Renal cortical epithelial cell (primary cell): ENCODE measurements at places on chromosomes 5 and 9.

DNA sequence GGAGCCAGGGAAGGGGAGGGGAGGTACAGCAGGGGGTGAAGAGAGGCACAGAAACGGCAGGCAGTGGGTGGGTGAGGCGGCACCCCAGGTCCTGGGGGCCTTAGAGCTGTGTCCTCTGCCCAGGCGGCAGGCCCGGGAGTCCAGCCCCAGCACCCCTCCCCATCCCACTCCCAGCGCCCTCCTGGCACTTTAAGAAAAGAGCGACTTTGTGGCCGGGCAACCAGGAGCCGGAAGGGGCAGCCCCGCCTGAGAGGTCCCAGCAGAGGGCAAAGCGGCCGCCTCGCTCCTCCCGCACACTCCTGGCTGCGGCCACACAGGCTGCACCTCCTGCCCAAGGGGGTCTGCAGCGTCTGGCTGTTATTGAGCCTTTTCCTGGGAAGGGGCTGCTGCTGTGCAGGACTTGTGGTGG is 42.6 kb downstream of the NACC2 start:
- peak; percentile 47 for DNase-seq

DNA sequence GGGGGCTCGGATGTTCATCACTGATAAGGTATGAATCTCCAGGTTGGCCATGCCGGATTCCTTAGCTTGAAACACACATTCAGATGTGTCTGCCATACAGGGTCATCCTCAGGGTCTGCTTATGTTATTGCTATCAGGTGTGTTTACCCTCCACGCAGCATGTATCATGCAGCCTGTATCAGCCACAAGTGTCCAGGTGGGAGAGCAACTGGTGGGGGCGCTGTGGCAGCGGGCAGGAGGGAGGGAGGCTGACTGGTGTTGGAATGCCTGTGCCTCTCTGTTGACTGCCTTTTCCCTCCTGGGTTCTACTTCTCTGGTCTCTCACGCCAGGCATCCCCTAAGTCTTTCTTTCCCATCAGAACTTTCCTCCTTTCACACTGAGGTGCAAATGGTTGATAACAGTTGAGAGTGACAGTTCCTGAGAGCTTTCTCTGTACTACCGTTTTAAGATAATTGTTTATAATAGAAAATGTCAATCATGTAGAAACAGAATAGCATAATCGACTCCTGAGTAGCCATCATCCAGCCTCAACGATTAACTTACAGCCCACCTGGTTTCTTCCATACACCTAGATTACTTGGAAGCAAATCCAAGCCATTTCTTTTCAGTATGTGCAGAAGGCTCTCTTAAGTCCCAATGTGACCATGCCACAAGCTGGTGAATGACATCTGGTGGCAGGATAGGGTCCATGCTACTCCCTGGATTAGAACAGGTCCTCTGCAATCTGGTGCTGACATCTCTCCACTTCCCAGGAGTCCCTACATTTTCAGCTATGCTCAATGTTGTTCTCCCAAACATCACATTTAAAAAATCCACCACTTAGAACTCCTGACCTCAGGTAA is 86.6 kb downstream of the ACER2 start:
- no peak for DNase-seq

DNA sequence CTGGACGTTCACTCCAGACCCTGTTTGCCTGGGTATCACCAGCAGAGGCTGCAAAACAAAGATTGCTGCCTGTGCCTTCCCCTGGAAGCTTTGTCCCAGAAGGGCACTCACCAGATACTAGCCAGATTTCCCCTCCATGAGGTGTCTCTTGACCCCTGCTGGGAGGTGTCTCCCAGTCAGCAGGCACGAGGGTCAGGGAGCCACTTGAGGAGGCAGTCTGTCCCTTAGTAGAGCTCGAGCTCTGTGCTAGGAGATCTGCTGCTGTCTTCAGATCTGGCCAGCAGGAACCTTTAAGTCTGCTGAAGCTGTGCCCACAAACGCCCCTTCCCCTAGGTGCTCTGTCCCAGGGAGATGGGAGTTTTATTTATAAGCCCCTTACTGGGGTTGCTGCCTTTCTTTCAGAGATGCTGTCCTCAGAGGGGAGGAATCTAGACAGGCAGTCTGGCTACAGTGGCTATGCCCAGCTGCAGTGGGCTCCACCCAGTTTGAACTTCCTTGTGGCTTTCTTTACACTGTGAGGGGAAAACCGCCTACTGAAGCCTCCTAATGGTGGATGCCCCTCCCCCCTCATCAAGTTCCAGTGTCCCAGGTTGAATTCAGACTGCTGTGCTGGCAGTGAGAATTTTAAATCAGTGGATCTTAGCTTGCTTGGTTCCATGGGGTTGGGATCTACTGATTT is 253.9 kb downstream of the SPATA31D1 start:
- DNase-seq = no peak

GRCh38 chr9:36217256-36217968 is 26.7 kb downstream of the CLTA start:
- no peak for DNase-seq

DNA sequence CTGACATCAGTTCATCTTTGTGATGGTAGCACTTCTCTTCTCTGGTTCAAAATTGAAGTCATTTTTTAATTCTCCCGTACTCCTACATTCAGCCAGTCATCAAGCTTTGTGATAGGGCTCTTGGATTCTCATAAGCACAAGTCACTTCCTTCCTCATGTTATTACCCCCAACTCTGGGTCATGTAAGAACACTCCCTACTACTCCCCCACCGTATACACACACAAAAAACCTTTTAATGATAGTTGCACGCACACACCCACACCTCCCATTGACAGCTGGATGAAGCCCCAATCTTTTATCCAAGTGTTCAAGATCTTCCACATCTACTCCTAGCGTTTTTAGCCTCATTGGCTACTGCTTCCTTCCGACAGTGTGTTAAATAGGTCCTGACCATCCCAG is 16.8 kb downstream of the KDM3B start:
- no peak for DNase-seq

- no peak for DNase-seq
Measured at GRCh38 chr9:126325821-126326220, 808 bp upstream of the MVB12B start.

- no peak for DNase-seq
Measured at GRCh38 chr9:20903212-20903611, 128.2 kb downstream of the HACD4 start.

DNA sequence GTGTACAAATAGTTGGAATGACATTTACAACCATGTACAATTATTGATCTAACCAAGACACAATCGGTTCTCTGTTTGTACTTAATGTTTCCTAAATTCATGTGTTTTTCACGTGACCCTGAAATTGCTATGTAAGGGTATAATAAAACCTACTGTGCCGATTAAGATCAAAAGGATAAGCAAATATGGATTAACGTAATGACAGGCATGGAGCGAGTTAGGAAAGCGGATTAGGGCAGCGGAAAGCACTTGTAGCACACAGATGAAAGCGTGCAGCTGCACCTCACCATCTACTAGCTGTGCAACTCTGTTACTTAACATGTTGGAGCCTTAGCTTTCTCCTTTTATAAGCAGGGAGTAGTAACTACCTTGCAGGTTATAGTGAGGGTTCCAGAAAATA is 38.3 kb upstream of the ZFYVE16 start:
- no peak for DNase-seq

GRCh38 chr9:88820055-88820454 is 171.2 kb upstream of the S1PR3 start:
- peak; percentile 35 for DNase-seq

DNA sequence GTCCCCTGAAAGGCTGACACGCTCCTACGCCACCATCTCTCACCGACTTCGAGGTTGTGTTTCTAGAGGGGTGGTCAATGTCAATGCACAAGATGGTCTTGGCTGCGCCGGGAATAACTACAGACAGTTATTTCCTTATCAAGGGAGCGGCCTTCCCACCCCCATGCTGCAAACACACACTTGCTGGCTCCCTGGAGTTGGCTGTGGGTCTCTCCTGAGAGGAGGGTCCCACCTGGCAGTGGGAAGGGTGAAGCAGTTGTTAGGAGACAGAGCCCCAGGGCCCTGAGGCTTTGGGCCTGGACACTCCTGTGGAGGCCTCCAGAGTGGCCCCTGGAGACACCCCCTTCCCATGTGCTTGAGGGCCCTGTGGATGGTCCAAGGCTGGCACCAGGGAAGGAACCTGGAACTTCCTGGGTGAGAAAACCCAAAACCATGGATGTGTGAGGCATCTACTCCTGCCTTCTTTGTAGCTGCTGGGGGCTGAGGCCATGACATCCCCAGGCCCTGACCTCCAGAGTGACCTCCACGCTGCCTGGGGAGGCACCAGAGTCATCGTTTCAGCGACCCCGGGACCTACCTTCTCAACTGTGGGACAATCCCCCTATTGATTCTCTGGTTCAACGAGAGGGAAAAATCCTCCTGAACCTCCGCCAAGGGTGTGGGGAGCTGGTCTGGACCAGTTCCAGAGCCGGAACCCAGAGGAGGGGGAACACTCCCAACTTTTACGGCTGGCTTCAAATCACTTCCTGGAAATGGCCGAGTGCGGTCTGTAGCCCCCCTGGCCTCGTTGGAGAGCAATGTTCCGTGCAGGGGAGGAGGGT is 101.1 kb upstream of the COL5A1 start:
- no peak for DNase-seq

DNA sequence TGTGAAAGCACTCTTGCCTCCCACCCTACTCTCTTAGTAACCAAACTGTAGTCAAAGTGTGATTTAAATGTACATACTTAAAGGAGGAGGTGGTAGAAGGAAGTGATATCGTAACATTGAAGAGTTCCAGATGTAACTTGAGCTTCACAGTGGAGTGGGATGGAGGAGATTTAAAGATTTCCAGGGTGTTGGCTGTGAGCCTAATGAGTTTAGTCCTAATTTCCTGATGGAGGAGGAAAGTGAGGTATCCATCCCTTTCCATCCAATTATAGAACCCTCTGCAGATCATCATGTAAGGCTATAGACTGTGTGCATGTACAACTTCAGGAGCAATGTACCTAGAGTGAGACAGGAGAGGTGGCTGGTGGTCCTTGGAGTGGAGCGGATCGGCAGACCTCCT is 1163.9 kb upstream of the SEMA6A start:
- DNase-seq = no peak

GRCh38 chr9:112286926-112287325 is 46.5 kb downstream of the PTBP3 start:
- DNase-seq = no peak

GRCh38 chr5:139758510-139759075 is 37.0 kb upstream of the PSD2 start:
- DNase-seq = no peak

DNA sequence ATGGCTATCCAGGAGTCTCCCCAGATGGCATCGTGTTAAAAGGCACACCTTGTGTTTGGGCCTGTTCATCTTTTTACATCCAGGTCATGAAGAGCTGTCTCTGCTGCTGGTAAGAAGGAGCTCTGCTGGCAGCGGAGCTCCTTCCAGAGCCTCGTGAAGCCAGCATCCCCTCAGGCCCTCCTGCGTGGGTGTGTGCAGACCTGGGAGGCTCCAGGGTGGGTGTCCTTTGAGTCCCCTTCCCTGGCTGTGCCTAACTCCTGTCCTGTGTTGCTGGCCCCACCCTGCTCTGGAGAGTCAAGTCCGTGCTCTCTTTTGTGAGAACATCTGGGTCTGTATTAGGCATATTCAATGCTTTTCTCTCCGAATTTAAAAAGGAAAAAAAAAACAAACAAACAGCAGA is 149.6 kb upstream of the IRX2 start:
- no peak for DNase-seq

- peak; percentile 99 for DNase-seq
Measured at GRCh38 chr5:122129306-122129705, at the start of gene ZNF474. TSS of gene ZNF474 (plus strand) at chr5:122129546. CDS start at chr5:122151991, 22,445 bp downstream.

- no peak for DNase-seq
Measured at GRCh38 chr9:2065704-2066103, 50.6 kb downstream of the SMARCA2 start.

DNA sequence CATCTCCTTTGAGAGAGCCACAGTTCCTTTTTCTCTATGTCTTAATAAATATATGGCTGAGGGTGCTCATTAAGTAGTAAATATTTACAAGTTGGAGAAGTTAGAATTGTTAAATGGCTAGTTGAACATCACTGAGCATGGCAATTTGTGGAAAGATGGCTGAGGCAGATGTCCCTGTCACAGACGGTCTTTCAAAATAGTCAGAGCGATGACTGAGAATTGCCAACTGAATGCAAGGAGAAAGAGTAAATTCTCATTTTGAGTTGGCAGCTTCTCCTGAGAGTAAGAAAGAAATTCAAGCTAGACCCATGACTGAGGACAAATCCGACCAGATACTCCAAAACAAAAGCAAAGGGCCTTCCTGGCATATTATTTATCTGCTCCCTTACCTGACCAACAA is 617.9 kb downstream of the KCTD16 start:
- DNase-seq = no peak

- DNase-seq = no peak
Measured at GRCh38 chr9:136119883-136120393, 1.3 kb upstream of the TMEM250 start.

GRCh38 chr5:114415760-114416159 is 53.9 kb downstream of the KCNN2 start:
- no peak for DNase-seq

- no peak for DNase-seq
Measured at GRCh38 chr5:151199581-151200185, 24.2 kb downstream of the CCDC69 start.

DNA sequence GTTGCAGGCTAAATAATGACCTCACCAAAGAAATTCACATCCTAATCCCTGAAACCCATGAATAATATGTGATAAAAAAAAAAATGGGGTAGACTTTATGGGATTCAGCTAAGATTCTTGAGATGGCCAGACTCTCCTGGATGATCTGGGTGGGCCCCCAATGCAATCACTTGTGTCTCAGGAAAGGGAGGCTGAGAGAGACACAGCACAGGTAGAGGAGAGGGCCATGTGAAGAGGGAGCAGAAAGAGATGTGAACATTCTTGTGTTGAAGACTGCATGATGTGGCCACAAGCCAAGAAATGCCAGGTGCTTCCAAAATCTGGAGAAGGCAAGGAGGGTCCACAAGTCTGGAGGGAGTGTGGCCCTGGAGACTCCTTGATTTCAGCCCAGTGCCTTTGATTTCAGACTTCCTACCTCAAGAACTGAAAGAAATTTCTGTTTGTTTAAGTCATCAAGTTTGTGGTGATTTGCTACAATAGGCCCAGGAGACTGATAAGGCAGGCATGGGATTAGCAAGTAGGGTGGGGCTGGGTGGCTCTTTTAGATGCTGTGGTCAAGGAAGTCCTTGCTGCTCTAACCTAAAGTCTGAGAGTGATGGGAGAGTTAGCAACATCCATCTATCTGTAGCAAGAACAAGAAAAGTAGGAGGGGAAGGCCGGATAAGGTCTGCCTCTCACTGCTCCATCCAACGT is 86.6 kb upstream of the FAM120A start:
- no peak for DNase-seq

GRCh38 chr9:91833878-91834255 is 116.2 kb downstream of the ROR2 start:
- no peak for DNase-seq

- DNase-seq = no peak
Measured at GRCh38 chr5:55081541-55081940, 20.9 kb upstream of the GZMA start.
